ENCODE measurements at places on chromosomes 11 and 22. TPM values are rescaled to one million over a fixed set of nuclear protein-coding genes. Genes with fewer than 3 reads are reported as not detected.

Gene ZNRF3
- 6.0 TPM for total RNA-seq

Gene MCAT
- total RNA-seq: 13.5 TPM

Gene MRGPRE
- total RNA-seq: not detected

Gene ANGPTL5
- not detected for total RNA-seq

Gene FAM111B
- total RNA-seq: 69.5 TPM

Gene RIMBP3B
- total RNA-seq: 0.89 TPM

Gene CNIH2
- 2.8 TPM for total RNA-seq

DNA sequence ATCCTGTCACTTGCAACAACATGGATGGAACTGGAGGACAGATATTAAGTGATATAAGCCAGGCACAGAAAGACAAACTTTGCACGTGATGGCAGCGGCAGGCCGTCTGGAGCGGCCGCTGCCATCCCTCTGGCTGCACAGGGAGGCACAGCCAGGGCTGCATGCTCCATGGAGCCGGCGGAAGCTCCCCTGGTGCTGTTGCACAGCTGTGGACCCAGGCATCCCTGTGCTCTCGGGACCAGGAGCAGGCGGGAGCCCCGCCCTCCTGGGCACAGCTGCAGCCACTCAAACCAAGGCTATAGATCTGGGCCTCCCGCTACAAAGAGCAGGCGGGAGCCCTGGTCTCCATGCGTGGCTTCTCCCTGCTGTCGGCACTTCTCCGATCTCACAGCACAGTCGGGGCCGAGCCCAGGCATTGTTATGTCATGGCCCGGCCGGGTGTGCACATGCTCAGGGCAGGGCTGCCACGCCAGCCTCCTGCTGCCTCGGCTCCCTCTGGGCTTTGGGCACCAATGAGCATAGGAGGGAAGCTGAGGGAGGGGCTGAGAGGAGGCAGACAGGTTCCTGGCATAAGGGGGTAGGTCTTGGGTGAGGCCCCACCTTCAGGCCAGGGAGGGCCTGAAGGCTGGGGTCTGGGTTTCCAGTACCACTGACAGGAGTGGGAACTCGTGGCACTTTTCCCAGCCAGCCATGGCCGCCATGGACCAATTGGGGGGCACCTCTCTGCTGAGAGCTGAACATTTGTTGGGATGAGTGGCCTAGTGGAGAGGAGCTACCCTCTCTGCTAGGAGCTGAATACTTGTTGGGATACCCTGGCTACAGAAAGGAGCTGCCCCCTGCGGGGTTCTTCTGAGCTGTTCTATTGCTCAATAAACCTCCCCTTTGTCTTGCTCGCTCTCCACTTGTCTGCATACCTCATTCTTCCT, 16.7 kb downstream of the RRP8 start:
- DNase-seq: no peak
- no peaks in the 10 kb centered on the region for H3K36me3 ChIP-seq
- no peak overlapping the region for H3K27ac ChIP-seq
- H3K27me3 ChIP-seq: no peaks in the 10 kb centered on the region
- H3K4me3 ChIP-seq: no peak overlapping the region

DNA sequence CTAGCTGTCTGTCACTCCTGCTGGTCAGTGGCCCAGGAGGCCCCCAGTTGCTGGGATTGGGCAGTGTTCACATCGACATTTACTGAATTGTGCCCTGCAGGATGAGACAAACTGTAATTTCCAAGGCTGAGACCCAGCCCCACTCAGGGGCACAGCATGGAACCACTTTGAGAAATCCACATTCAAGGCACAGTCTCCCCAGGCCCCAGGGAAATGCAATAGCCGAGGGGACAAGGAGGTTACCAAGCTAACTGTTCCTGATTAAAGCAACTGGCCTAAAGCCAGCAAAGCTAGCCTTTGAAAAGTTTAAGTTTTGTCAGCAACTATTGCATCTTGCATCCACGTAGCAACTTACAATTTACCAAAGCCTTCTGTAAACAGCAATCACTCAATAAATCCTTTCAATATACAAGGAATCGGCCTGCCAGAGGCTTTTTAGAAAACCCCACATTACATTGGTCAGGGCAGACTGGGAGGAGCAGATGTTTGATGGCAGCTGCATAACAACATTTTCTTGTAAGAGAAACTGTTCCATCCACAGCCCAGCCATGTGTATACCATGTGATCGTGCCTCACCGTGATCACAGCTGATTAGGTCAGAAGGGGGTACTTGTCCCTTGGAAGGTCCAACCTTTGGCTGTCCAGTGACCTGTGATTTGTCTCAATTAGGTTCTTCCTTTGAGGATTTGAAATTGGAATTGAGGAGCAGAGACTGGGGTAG, 103.9 kb downstream of the TENM4 start:
- no peaks in the 10 kb centered on the region for H3K4me1 ChIP-seq
- no peak overlapping the region for H3K27ac ChIP-seq
- DNase-seq: no peak
- H3K36me3 ChIP-seq: no peaks in the 10 kb centered on the region

GRCh38 chr11:46271875-46272815, 5.3 kb upstream of the CREB3L1 start:
- H3K36me3 ChIP-seq: no peaks in the 10 kb centered on the region
- no peaks in the 10 kb centered on the region for H3K27me3 ChIP-seq
- peaks cover 21% of the 10 kb centered on the region for H3K4me1 ChIP-seq

DNA sequence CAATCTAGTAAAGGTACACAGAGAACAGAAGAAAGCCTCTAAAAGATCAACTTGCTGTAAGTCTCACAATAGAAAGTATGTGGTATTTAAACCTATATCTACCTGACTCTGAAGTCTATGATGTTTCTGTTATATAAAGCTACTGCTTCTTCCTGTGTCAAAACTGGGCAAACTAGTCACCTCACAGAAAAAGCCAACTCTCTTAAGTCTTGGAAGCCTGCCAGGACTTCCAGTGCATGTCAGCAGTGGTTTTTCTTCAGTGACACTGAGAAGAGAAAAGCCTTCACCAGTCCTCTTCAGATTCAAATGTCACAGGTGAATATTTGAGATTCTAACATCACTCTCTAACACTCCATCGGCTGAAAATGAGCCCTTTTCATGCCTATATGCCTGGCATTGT, 808.0 kb downstream of the DLG2 start:
- DNase-seq: no peak
- no peaks in the 10 kb centered on the region for H3K27me3 ChIP-seq
- no peak overlapping the region for H3K27ac ChIP-seq
- no peaks in the 10 kb centered on the region for H3K36me3 ChIP-seq
- peaks cover 3% of the 10 kb centered on the region for H3K4me1 ChIP-seq

- no peak overlapping the region for H3K4me3 ChIP-seq
- no peaks in the 10 kb centered on the region for H3K27me3 ChIP-seq
- peak; percentile 30 for DNase-seq
- no peaks in the 10 kb centered on the region for H3K36me3 ChIP-seq
These were observed 1153.0 kb upstream of the TENM4 start for GRCh38 chr11:80593648-80594374.

GRCh38 chr22:22520020-22520656, at the start of gene ZNF280A:
ZNF280A (minus strand) TSS chr22:22520270; CDS start chr22:22515630, 4,640 bp downstream.
- peaks cover 10% of the 10 kb centered on the region for H3K27me3 ChIP-seq
- peak; percentile 27 for DNase-seq
- peak within 1 kb of the TSS; percentile 23 for H3K4me3 ChIP-seq
- H3K27ac ChIP-seq: no peak within 1 kb of the TSS
- H3K36me3 ChIP-seq: no peaks in the 10 kb centered on the region
- peaks cover 10% of the 10 kb centered on the region for H3K4me1 ChIP-seq

DNA sequence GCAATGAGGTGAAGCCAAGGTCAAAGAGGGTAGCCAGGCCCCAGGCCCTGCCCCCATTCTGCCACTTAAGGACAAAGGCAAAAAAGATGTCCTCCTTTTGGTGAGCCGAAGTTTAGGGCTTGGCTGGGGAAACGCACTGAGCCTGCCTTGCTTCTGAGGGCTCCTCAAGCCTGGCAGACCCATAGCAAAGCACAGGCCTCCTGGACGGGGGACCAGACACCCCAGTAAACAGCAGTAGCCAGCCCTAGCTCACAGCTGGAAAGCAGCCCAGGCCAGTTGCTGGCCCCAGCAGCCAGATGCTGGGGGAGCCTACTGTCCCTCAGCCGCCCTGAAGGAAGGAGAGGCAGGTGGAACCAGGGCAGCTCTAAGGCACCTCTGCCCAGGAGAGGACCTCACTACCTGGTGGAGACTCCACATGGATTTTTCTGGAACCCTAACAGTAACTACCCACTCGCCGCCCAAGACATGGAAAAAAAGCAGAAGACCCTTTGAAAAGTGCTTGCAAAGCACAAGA, 3.8 kb upstream of the PYGM start:
- peak overlapping the region; percentile 78 for H3K27ac ChIP-seq
- no peak overlapping the region for H3K4me3 ChIP-seq
- no peak for DNase-seq
- H3K27me3 ChIP-seq: no peaks in the 10 kb centered on the region
- peaks cover 59% of the 10 kb centered on the region for H3K4me1 ChIP-seq

DNA sequence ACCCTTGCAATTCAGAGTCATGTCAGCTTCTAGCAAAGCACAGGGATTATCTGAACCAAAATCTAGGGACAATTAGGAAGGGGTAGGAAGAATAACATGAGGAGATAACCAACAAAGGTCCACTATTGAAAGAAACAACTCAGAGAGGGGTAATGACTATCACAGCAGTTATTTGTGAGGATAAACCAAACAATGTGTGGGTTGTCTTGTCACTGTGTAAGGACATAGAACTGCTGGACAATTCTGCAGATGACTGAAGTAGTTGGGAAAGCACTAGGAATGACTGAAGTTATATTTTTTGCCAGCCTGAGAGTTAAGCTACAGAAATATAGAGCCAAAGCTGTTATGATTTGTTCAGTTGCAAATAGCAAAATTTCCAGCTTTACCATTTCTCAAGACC, 858.4 kb upstream of the CCDC90B start:
- no peaks in the 10 kb centered on the region for H3K27me3 ChIP-seq
- H3K27ac ChIP-seq: no peak overlapping the region
- no peak for DNase-seq
- no peak overlapping the region for H3K4me3 ChIP-seq

- 0 out of 2 replicates have a peak, but pooled peaks cover 3% of the 10 kb centered on the region for H3K36me3 ChIP-seq
- peak; percentile 99 for DNase-seq
- H3K4me3 ChIP-seq: no peak overlapping the region
- H3K4me1 ChIP-seq: peaks cover 65% of the 10 kb centered on the region
These were observed 3.3 kb downstream of the FGF19 start for GRCh38 chr11:69700278-69701140.

- no peak overlapping the region for H3K4me3 ChIP-seq
- no peak overlapping the region for H3K27ac ChIP-seq
- peaks cover 7% of the 10 kb centered on the region for H3K4me1 ChIP-seq
- DNase-seq: no peak
- no peaks in the 10 kb centered on the region for H3K27me3 ChIP-seq
These were observed 30.7 kb downstream of the FAM168A start for GRCh38 chr11:73566977-73567755.

DNA sequence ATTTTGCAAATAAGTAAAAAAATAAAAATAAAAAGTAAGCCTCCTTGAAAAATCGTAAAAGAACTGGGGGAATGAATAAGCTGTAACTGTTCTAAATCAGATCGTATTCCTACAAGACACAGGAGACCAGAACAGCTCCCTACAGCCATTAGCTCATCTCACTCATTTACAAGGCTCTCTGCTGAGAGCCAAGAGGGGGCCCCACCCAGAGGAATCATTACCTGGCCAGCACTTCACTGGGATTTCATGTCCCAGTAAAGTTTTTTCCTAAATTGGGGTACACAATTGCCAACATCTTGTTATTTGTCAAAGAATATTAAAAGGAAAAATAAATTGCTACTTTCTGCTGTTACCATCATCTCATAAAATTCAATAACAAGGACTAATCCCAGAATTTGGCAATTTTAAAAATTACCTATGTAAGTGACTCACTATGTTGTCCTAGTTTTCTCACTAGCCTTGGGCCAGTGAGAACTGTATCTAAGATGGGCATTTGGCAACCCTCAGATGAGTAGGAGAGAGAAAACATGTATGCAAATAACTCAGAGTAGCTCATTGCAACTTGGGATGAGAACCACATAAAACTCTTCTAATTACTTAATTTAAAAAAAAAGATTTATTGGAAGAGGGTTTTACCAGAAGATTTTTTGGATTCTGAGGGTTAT, 18.4 kb upstream of the SMTN start:
- H3K36me3 ChIP-seq: no peaks in the 10 kb centered on the region
- no peak overlapping the region for H3K4me3 ChIP-seq
- DNase-seq: no peak
- H3K27me3 ChIP-seq: no peaks in the 10 kb centered on the region
- H3K4me1 ChIP-seq: peaks cover 10% of the 10 kb centered on the region
- H3K27ac ChIP-seq: no peak overlapping the region

DNA sequence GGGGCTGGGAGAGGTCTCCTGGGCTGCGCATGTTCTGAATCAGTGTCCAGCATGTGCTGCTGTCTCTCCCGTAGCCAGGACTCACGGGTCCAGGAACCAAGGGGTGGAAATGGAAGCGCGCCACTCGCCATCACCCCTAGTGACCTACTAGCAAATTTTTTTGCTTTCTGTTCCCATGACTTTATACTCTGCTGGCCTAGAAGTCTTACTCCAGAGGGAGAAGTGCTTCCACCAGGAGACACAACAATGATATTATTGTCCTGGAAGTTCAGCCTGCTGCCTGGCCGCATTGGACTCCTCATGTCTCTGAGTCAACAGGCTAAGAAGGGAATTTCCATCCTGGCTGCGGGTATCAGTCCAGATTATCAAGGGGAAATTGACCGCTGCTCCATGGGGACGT, 729.7 kb downstream of the BRD1 start:
- no peak overlapping the region for H3K27ac ChIP-seq
- H3K4me1 ChIP-seq: no peaks in the 10 kb centered on the region
- no peak overlapping the region for H3K4me3 ChIP-seq
- no peaks in the 10 kb centered on the region for H3K27me3 ChIP-seq

DNA sequence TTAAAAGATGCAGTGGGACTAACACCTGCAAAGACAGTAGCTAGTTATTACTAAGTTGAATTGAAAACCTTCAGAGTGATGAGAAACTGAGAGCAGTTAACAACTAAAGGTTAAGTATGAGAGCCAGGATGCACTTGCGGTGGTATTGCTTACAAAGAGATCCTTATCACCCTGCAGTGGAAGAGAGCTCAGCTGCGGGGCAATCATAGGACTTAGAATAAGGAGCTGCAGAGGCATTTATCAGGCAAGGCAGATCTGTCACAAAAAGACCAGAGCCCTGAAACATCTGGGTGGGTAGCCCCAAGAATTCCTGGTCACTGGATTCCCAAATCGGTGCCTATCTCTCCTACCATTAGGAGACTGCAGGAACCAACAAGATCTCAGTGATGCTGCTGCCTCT, 34.3 kb upstream of the CFAP300 start:
- H3K27ac ChIP-seq: no peak overlapping the region
- no peaks in the 10 kb centered on the region for H3K27me3 ChIP-seq
- H3K4me3 ChIP-seq: no peak overlapping the region
- peaks cover 19% of the 10 kb centered on the region for H3K4me1 ChIP-seq

GRCh38 chr11:119172513-119172912, 4.0 kb downstream of the NLRX1 start:
- no peak overlapping the region for H3K27ac ChIP-seq
- peaks cover 6% of the 10 kb centered on the region for H3K4me1 ChIP-seq
- H3K4me3 ChIP-seq: no peak overlapping the region
- H3K36me3 ChIP-seq: no peaks in the 10 kb centered on the region
- DNase-seq: no peak

DNA sequence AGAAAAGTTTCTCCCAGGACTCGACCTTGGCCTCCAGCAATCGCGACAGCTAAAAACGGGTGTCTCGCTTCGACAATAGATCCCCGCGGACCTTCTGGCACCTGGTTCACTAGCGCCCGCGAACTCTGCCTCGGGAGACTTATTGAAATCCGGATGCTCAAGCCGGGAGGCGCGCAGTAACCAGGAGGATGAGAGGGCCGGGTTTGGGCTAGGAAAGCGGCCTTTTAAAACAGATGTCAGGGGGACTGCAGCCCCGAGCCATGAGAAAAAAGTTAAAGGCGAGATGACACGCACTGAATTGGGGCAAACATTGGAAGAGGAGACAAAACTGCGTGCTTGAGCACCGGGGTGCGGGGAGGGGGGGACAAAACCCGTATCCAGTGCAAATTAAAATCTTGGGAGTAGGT, 637 bp upstream of the ZBTB16 start:
- no peak for DNase-seq
- no peaks in the 10 kb centered on the region for H3K36me3 ChIP-seq
- H3K4me3 ChIP-seq: no peak overlapping the region
- peaks cover 23% of the 10 kb centered on the region for H3K27me3 ChIP-seq

Measured in SJSA1 (cell line).